ENCODE measurements at places on chromosomes 4 and X. TPM values are rescaled to one million over a fixed set of nuclear protein-coding genes. Genes with fewer than 3 reads are reported as not detected.

Gene C4orf50
- not detected for total RNA-seq

Gene AWAT2
- not detected for total RNA-seq

Gene SLIT2
- not detected for total RNA-seq

Gene ARX
- total RNA-seq: 0.58 TPM

Gene APLN
- total RNA-seq: 0.85 TPM

Gene TRAM1L1
- total RNA-seq: 0.55 TPM

Gene HSD17B13
- total RNA-seq: 0.08 TPM

Gene MAGEC1
- not detected for total RNA-seq

Gene PPEF1
- 0.78 TPM for total RNA-seq

Gene GJB1
- not detected for total RNA-seq

Gene SUPT20HL1
- not detected for total RNA-seq

Gene SSX2B
- total RNA-seq: not detected

Gene JCHAIN
- total RNA-seq: 0.46 TPM

Gene PTTG2
- not detected for total RNA-seq

Gene YY2
- total RNA-seq: 2.8 TPM

Gene NAA15
- 23.4 TPM for total RNA-seq

Gene RTL5
- 2.2 TPM for total RNA-seq

Gene GIMD1
- total RNA-seq: not detected

Gene SPANXB1
- total RNA-seq: 3.0 TPM

Gene CLDN2
- 7.8 TPM for total RNA-seq

Gene MCTS1
- total RNA-seq: 90.1 TPM

Gene GPR173
- total RNA-seq: not detected

Gene PTCHD1
- total RNA-seq: not detected

Gene SPANXN4
- not detected for total RNA-seq

Gene VEGFD
- 0.38 TPM for total RNA-seq

Gene TCP11X2
- total RNA-seq: not detected

Gene MGAT4D
- total RNA-seq: not detected

Gene RAB33A
- 0.20 TPM for total RNA-seq

Gene KIAA1210
- not detected for total RNA-seq

Gene AMOT
- total RNA-seq: 0.02 TPM

Gene MAGEA12
- total RNA-seq: 0.17 TPM

Gene PPBP
- not detected for total RNA-seq

Gene EOLA2
- total RNA-seq: 58.6 TPM

Gene ADH6
- 0.15 TPM for total RNA-seq

Gene SPANXC
- total RNA-seq: 0.44 TPM

Gene SLC10A6
- not detected for total RNA-seq

Gene NDUFC1
- 73.3 TPM for total RNA-seq

Gene PAGE2
- not detected for total RNA-seq

Gene ATP2B3
- total RNA-seq: 0.05 TPM

Gene ODAPH
- total RNA-seq: not detected

Gene BRS3
- total RNA-seq: not detected

Gene CXorf66
- total RNA-seq: not detected

Gene ITM2A
- total RNA-seq: not detected

Gene HMX1
- total RNA-seq: 0.10 TPM

Gene GPAT3
- 41.4 TPM for total RNA-seq

Gene MXRA5
- not detected for total RNA-seq

Gene SPP1
- total RNA-seq: 151 TPM

Gene FGFBP2
- total RNA-seq: 0.15 TPM

Gene NEIL3
- total RNA-seq: 13.0 TPM

Gene SORCS2
- 4.1 TPM for total RNA-seq

Gene TMEM150C
- total RNA-seq: 1.3 TPM

Gene HSFX4
- not detected for total RNA-seq

Gene PRSS12
- total RNA-seq: 0.24 TPM

Gene STBD1
- total RNA-seq: 9.6 TPM

Gene NDP
- total RNA-seq: not detected

Gene AVPR2
- not detected for total RNA-seq

Measured in A549 treated with CORT108297 at 1 μM for 4 hours (cell line).